NCI-H2171 treated with DMSO at 0.1 percent for 48 hours (cell line): ENCODE measurements at places on chromosomes 7 and 10.

GRCh38 chr7:145902123-145902522 is 214.5 kb upstream of the CNTNAP2 start:
- DNase-seq, result no peak

GRCh38 chr7:123725586-123726171 is 23.1 kb downstream of the WASL start:
- DNase-seq, result peak; percentile 37

GRCh38 chr10:94299417-94299816 is 63.3 kb downstream of the NOC3L start:
- no peak for DNase-seq

DNA sequence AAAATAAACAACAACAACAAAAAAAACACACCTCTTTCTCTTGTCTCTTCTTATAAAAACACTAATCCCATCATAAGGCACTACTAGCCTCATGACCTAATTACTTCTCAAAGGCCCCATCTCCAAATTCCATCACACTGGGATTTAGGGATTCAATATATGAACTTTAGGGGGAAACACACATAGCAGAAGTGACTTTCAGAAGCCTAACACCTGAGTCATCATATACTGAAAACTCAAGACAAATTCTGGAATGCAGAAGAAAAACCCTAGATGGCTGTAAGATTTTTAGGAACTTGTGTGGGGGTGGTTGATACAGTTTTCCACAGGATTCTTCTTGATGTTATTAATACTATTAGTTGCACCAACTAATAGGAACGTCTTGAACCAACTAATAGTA is 33.7 kb upstream of the CSTF2T start:
- DNase-seq, result no peak

GRCh38 chr7:30366606-30367005 is 82.2 kb downstream of the ZNRF2 start:
- no peak for DNase-seq

- no peak for DNase-seq
These were observed 208.0 kb downstream of the ZNF365 start for GRCh38 chr10:62582101-62582705.

GRCh38 chr10:101896225-101896877 is 52.8 kb upstream of the KCNIP2 start:
- no peak for DNase-seq

DNA sequence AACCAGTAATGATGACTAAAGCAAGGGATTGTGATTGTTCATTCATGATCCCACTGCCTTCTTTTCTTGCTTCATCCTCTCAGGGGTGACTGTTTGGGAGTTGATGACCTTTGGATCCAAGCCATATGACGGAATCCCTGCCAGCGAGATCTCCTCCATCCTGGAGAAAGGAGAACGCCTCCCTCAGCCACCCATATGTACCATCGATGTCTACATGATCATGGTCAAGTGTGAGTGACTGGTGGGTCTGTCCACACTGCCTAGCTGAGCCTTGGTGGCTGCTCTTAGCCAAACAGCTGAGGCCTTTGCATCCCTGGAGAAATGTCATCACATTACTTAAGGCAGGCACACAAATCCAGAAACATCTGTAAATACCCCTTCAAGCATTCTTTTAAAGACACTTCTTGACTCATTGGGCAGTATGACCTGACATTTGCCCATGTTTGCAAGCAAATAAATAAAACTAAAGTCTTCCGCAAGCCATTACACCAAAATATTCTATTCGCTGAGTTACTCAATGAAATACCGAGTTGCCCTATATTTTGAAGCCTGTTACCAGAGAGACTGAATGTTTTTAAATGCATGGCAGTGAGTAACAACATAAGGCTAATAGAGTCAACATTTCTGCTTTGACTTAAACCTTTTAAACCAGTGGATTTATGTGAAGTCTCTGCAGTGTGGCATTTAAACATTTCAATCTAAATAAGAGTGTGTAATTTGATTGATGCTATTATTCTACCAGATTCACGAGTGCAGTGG is 166.3 kb upstream of the LANCL2 start:
- DNase-seq, result no peak

- no peak for DNase-seq
These were observed 66.7 kb upstream of the PDZD8 start for GRCh38 chr10:117441812-117442443.

DNA sequence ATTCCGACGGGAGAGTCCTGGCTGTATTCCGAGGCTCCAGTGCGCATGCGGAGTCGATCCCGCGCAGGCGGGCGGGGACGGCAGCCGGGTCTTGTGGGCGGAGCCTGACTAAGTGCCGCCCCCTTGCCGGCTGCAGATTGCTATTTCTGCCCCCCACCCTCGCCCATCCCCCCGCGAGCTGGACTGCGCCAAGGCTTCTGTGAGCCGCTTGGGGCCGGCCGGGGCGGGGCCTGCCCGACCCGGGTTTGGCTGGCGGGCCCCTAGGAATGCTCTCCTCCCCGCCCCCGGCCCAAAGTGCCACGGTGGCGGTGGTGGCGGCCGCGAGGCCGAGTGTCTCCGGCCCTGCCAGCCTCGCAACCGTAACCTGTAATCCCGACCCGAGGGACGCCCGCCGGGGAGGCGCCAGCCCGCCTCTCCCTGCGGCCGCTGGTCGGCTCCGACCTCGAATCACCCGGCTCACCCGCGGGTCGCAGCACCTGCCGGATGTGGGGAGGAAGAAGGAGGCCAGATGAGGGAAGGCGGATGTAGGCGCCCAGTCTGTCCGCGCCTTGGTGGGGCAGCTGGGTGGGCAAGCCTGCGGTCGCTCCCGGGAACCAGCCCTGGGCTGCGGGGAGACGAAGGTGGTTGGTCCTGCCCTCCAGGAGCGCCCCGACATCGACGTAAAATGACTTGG is 702 bp upstream of the KAZALD1 start:
- no peak for DNase-seq

GRCh38 chr7:124603066-124603465 is 162.5 kb downstream of the GPR37 start:
- DNase-seq, result no peak

GRCh38 chr7:39674406-39674805 is 51.0 kb downstream of the RALA start:
- DNase-seq, result no peak

DNA sequence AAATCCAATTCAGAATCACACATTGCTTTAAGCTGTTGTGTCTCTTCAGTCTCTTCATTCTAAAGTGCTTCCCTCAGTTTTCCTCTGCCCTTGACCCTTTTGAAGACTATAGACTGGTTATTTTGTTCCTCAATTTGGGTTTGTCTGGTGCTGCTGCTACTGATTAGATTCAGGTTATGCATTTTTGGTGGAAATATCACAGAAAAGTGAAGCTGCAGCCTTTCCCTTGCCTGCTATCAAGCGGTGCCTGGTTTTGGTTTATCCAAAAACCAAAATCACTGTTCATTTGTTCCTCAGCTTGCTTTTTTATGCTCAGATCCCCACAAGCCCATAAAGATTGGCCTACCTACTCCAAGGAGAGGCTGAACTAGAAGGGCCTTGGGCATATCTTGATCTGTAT is 55.2 kb downstream of the ELMO1 start:
- DNase-seq, result no peak

GRCh38 chr7:83011954-83012353 is 150.7 kb downstream of the PCLO start:
- no peak for DNase-seq

- DNase-seq, result no peak
These were observed 1.9 kb downstream of the COBL start for GRCh38 chr7:51314726-51315125.

GRCh38 chr10:43209651-43210141 is 57.2 kb downstream of the RASGEF1A start:
- no peak for DNase-seq

DNA sequence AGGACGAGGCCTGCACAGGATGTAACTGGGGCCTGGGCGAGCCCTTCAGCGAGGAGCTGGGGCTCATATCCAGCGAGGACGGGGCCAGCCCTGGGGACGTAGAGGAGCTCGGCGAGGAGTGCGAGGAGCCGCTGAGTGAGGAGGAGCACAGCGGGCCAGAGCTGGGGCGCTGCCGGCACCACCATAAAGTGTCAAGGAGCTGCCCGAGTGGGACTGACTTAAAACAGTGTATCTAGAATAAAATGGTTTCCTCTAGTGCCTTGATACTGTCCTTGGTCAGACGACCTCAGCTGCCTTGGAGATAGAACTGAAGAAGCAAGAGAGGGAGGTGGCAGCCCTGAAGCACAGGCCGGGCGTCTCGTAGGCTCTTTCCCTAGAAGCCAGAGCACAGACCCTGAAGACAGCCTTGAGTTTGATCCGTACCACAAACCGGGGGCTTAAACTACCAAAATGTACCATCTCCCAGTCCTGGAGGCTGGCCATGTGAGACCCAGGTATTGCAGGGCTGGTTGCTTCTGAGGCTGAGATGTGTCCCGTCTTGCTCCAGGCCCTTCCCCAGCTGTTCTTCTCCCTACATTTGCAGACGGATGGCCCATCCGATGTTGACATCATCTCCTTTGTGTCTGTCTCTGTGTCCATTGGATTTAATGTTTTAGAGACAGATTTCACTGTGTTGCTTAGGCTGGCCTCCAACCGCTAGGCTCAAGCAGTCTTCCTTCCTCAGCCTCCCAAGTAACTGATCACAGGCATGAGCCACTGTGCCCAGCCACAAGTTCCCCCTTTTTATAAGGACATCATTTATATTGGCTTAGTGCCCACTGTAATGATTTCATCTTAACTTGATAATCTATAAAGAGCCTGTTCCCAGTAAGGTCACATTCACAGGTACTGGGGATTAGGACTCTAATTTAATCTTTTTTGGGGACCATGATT is 35.8 kb downstream of the DNAJB6 start:
- no peak for DNase-seq
